ENCODE measurements at places on chromosomes 13 and 19. TPM values are rescaled to one million over a fixed set of nuclear protein-coding genes. Genes with fewer than 3 reads are reported as not detected.

KCNC3 gene
- total RNA-seq, result not detected

APC2 gene
- total RNA-seq, result 0.37 TPM

CEACAM16 gene
- total RNA-seq, result not detected

ZNF320 gene
- 9.4 TPM for total RNA-seq

SULT2B1 gene
- total RNA-seq, result not detected

NLRP9 gene
- total RNA-seq, result not detected

DNAJC3 gene
- total RNA-seq, result 49.1 TPM

MUC16 gene
- not detected for total RNA-seq

PRKACA gene
- total RNA-seq, result 57.7 TPM

All from subcutaneous preadipocyte (primary cell).